Pulmonary artery endothelial cell (primary cell): ENCODE measurements at places on chromosomes 12 and 14. TPM values are rescaled to one million over a fixed set of nuclear protein-coding genes. Genes with fewer than 3 reads are reported as not detected.

Gene TAS2R14
- total RNA-seq, result 0.92 and 1.4 TPM in 2 replicates

Gene KCNJ8
- not detected in 2 replicates for total RNA-seq

Gene NFATC4
- 16.1 and 19.1 TPM in 2 replicates for total RNA-seq

Gene GRIN2B
- total RNA-seq, result not detected in 2 replicates

Gene DTX1
- total RNA-seq, result not detected in 2 replicates

Gene REP15
- 1.3 and 3.0 TPM in 2 replicates for total RNA-seq

Gene MIP
- total RNA-seq, result 0.07 and 0.20 TPM in 2 replicates

Gene ANKRD33
- total RNA-seq, result 0.07 and 0.20 TPM in 2 replicates

Gene GDF3
- total RNA-seq, result 0.13 TPM in 1 of 2 replicates, not detected in the other

Gene CIROP
- not detected in 2 replicates for total RNA-seq

Gene OAS3
- 8.4 and 31.0 TPM in 2 replicates for total RNA-seq
